ENCODE measurements at places on chromosomes 6 and 20. TPM values are rescaled to one million over a fixed set of nuclear protein-coding genes. Genes with fewer than 3 reads are reported as not detected.

Gene HUS1B
- 4.4 TPM for total RNA-seq

Gene MCHR2
- not detected for total RNA-seq

Gene SMPDL3A
- total RNA-seq, result 202 TPM

Gene FABP7
- total RNA-seq, result not detected

Gene SAMD3
- total RNA-seq, result not detected

Gene PI3
- 3.4 TPM for total RNA-seq

Gene CST4
- total RNA-seq, result not detected

Gene PRL
- not detected for total RNA-seq

Gene SLC52A3
- 23.6 TPM for total RNA-seq

Gene BNIP5
- 35.4 TPM for total RNA-seq

Gene RAB44
- total RNA-seq, result 0.47 TPM

Gene RBCK1
- 133 TPM for total RNA-seq

Gene TTLL9
- total RNA-seq, result not detected

Gene SLC17A3
- not detected for total RNA-seq

Gene KIZ
- total RNA-seq, result 79.4 TPM

Gene OOEP
- not detected for total RNA-seq

Gene MRPL14
- 51.1 TPM for total RNA-seq

Gene ABT1
- 12.1 TPM for total RNA-seq

Gene VSX1
- total RNA-seq, result not detected

Gene PHIP
- total RNA-seq, result 20.2 TPM

Gene ATP9A
- total RNA-seq, result 40.6 TPM

Gene IMPG1
- total RNA-seq, result not detected

Gene PAK5
- total RNA-seq, result not detected

Gene NPEPL1
- total RNA-seq, result 52.5 TPM

Gene CALHM4
- total RNA-seq, result not detected
